ENCODE measurements at places on chromosomes 2 and 18.
A peak's percentile ranks its signal among the peaks of the same experiment; 100 is the strongest.

- no peak for DNase-seq
Observed at GRCh38 chr18:25248755-25249154, 103.2 kb downstream of the ZNF521 start.

DNA sequence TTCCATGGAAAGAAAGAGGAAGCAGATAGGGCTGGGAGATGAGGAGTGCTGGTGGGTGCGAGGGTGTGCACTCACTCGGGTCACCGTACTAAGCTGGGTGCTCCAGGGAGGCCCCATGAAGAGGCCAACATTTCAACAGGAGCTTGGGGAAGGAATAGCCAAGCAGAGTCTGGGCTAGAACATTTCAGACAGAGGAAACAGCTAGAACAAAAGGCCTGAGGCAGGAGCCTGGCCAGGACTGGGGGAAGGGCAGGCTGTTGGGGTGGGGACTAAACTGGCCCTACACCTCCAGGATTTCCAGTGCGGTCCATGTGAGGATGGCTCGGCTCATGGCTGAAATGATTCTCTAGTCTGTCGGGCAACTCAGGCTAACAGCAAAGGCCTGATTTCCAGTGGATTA is 90.8 kb downstream of the ZFP36L2 start:
- DNase-seq = no peak

DNA sequence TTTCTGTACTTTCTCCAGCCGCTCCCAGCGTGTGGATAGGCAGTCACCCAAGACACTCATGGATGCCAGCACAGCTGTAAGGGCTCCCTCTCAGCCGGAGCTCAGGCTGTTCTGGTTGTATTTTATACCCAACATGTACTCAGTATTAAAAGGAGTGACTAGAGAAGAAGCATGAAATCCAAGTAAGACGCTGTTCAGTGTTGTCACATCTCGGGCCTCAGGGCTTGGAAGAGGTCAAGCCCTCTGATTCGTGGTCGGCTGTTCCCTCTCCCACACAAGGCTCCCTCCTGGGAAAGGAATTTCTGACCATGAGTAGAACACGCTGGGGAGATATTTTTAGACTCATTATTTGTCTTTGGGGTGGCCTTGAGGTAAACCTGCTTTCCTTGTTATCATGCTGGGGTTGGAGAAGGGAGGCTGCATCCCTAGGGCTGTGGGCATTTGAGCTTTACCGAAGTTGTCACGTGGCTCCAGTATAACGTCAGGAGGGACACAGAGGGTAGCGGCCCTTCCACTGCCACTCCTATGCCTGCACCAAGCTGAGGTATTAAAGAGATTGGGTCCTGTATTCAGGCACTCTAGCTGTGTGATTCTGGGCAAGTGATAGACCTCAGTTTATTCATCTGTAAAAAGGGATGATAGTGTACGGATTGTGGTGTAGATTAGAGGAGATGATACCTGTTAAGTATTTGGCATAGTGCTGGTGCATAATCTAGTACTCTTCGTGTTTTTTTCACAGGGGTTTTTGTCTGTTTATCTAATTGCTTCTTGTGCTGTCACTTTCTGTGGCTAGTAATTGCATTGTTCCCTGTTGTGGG is 34.1 kb downstream of the HK2 start:
- no peak for DNase-seq

GRCh38 chr2:406876-407275 is 119.0 kb upstream of the ALKAL2 start:
- no peak for DNase-seq

- DNase-seq = no peak
Observed at GRCh38 chr2:235348329-235348728, 145.5 kb upstream of the AGAP1 start.

DNA sequence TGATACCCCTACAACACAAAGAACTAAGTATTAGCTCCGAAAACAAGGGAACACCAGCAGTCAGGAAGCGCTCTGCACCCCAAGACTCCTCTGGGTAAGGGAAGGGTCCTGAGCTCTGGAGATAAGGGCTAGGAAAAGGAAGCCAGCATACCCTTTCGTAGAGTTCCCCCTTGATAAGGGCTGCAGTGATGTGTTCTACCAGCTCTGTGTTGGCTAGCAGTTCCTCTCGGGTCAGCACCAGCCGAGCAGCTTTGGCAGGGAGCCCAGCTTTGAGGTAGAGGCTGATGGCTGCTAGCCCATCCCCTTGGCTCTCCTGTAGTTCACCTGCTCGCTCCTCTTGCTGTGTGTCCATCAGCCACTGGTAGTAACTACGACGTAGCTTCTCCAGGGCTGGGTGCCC is 18.9 kb downstream of the KRTCAP3 start:
- DNase-seq = no peak

DNA sequence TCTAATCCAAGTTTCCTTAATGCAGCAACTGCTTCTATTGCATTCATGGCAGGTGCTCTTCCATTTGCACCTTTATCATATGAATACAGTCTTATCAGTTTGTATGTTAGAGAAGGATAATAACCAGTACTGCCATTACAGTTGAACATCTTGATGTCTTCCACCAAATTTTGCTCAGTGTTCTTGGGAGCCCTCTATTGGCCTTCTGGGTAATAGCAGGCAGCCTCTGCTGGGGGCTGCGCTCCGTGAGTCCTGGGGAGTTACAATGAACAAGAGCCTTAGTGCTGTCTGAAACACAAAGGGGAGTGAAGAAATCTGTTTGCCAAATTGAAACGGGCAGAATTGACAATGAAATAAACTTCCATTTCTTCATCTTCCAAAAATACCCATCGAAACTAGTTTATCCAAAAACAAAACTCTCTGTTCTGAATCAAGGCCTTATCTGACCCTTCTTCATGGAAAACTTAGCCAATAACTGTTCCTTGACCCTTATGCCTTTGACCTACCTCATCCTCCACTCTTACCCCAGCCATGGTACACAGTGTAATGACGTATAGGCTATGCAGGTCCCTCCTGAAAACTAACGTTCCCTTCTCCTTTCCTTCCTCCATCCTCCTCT is 79.9 kb downstream of the ALK start:
- peak; percentile 24 for DNase-seq

DNA sequence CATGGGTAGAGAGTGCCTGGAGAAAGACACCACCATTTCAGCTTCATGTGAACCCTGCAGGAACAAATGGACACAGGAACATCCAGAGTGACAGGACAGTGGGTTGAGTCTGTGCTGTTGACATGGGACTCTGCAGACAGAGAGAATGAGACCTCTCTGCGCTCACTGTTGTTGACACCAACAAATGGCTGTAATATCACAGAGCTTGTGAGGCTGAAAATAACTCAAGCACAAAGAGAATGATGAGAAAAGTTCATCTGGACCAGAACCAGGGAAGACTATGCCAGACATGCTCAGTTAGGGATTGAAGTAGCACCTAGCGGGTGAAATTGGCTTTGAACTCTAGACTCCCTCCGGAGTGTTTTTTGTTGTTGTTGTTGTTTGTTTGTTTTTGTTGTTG is 37.0 kb upstream of the YWHAQ start:
- no peak for DNase-seq

GRCh38 chr2:99354070-99354469 is 16.9 kb downstream of the EIF5B start:
- DNase-seq = no peak

DNA sequence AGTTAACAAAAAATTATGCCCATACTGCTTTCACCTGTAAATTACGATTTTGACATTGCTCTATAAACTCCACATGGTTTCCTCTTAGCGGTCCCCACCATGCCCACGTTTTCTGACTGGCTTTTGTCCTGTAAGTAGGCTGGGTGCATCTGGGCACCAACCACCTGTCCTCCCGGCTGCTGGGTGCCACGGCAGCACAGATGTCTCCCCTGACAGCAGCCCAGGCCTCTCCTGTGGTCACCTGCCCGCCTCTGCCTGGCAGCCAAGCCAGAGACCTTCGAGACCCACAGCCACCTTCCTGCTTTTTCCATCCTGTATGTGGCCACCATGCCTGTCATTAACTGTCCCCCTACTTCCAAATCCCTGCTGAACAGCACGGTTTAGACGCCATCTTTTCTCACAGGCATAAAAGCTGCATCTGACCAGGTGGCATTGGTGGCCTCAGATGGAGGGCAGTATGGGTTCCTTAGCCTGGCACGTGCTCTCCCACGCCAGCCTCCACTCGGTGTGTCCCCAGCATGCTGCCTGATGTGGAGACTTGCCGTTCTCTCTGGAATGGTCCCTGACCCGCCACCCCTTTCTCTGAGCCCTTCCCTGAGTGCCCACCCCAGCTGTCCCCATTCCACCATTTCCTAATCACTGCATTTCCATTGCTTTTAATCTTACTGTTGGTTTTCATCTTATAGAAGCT is 18.9 kb downstream of the SNORC start:
- DNase-seq = no peak

- DNase-seq = no peak
Observed at GRCh38 chr2:59249441-59250306, 1008.5 kb upstream of the FANCL start.

DNA sequence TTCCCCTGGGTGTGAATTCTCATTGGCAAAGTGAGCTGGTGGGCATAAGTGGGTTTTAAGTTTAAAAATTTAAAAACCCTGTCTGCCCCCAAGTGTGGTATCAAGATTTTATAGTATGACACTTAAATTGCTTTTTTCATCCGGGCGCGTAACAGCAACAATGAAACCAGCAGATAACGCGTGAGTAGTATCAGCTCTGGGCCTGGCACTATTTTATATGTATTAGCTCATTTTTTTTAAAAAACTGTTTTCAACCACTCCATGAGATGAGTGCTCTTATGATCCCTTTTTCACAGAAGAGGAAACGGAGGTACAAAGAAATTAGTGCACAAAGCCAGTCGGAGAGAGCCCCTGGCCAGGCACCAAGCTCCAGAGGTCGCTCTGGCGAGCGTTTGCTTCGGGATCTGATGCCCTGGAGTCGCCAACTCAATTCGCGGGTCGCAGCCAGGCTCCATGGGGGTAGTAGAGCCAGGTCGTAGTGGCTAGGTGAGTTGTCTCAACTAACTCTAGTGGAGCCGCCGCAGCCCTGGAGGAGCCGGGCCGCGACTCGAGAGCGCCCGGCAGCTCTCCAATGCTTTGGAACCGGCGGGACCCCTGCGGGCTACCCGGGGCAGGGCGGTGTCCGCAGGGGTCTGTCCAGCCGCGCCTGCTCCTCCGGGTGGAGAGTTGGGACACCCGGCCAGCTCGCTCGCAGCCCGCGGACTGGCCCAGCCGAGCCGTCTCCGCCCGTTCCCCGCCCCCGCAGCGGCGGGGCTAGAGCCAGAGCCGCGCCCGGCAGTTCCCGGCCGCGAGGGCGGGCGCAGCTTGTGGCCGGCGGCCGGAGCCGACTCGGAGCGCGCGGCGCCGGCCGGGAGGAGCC is at the start of gene IL1R1:
TSS of gene IL1R1 (plus strand) at position 777 of the 859 bp plus-strand sequence. CDS start 14,979 bp downstream, outside the sequence.
- DNase-seq = no peak

- no peak for DNase-seq
Observed at GRCh38 chr2:57544624-57545023, 502.0 kb upstream of the VRK2 start.

DNA sequence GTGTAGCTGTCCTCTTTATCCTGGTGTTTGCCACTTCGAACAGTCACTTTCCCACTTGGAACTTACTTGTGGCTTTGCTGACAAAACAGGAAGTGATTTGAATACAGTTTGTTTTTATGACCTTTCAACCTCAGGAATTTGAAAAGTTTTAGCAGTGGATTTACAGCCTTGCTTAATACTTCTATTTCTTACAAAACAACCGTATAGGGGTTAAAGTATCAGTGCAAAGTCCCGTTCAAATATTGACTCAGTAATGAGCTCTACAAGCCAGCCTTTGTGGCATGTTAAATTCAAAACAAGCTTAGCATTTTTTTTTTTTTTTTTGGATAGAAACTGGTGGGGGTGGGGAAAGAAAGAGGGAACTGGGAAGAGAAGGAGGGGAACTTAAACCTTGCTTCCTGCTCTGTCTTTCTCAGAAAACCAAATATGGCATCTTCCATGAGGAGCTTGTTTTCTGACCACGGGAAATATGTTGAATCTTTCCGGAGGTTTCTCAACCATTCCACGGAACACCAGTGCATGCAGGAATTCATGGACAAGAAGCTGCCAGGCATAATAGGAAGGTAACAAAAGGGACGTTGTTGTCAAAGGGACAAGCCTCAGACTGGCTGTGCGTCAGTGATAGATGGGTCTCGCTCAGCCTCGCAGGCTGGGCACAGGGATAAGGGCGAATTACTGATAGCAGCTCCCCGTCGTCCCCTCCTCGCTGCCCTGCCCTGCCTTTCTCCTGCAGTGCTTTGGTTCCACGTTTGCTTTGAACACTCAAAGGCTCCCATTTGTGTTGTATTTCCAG is at the start of gene HNMT:
TSS of gene HNMT (plus strand) at position 408 of the 793 bp plus-strand sequence. CDS start at position 427, 19 bp downstream.
- DNase-seq = no peak

DNA sequence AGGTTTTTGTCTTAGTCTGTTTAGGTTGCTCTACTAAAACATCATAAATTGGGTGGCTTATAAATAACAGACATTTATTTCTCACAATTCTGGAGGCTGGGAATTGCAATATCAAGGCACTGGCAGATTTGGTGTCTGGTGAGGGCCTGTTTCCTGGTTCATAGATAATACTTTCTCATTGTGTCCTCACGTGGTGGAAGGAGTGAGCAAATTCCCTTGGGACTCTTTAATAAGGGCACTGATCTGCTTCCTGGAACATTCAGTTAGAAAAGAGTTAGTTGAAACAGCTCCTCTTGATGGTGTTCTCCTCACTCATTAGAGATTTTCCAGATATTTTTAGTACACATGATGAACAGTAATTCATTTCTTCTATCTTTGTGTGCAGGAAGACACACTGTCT is 22.3 kb downstream of the COL4A3 start:
- no peak for DNase-seq

DNA sequence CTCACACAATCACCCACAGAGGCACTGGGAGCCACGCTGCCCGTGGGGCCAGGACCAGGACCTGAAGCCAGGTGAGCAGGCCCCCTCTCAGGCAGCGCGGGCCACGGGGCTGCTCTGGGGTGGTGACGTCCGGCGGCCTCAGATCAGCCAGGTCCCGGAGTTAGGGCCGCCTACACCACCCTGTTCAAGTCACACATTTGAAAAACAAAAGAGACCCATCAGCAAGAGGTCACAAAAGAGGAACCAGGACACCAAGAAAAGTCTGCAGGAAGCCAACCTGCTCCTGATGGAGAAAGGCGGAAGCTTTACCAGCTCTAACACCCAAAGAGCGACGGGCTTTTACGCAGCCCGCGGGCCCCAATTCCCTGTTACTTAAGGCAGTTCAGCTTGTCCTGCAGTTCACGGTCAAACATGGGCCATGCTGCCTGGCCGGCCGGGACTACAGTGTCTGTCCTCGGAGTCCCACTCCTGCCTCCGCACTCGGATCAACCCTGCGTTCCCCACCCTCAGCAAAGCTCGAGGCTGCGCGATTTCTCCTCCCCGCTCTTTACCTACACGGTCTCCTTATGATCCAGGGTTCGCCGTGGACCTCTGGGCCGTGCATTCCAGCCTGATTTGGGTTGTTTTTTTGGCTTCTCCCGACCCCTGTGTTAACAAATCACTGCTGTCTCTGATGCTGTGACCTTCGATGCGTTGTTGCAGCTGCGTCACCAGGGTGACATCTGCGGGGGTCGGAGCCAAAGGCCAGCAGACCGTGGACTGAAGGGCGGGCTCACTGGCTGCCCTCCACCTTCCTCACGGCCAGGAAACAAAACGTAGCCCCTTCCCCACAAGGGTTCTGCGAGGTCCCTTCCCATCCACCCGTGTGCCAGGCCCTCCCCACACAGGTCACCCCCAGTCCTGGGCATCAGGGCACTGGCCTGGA is 31.0 kb downstream of the SNORC start:
- DNase-seq = no peak

GRCh38 chr2:169676357-169676756 is 17.8 kb downstream of the CFAP210 start:
- DNase-seq = no peak

All from CD4-positive, alpha-beta T cell (primary cell).